HepG2 (cell line): ENCODE measurements at places on chromosomes 1 and 21. TPM values are rescaled to one million over a fixed set of nuclear protein-coding genes. Genes with fewer than 3 reads are reported as not detected.
A peak's percentile ranks its signal among the peaks of the same experiment; 100 is the strongest.

The PSMD4 gene
- 243 and 320 TPM in 2 replicates for total RNA-seq

The DNAJC28 gene
- total RNA-seq: 2.5 and 3.3 TPM in 2 replicates

The FNDC10 gene
- 2.0 and 2.5 TPM in 2 replicates for total RNA-seq

The GABRD gene
- not detected in 2 replicates for total RNA-seq

The GJA5 gene
- total RNA-seq: not detected in 2 replicates

The CR1L gene
- not detected in 2 replicates for total RNA-seq

The OR2AK2 gene
- total RNA-seq: not detected in 2 replicates

The RAB42 gene
- 10.3 and 10.4 TPM in 2 replicates for total RNA-seq

The KIF14 gene
- 11.2 and 17.5 TPM in 2 replicates for total RNA-seq

The UBE2U gene
- total RNA-seq: not detected in 2 replicates

The SLAMF9 gene
- not detected in 2 replicates for total RNA-seq

The GBP6 gene
- not detected in 2 replicates for total RNA-seq

The TNNI3K gene
- total RNA-seq: not detected in 2 replicates

- no peaks in the 10 kb centered on the region for H3K27me3 ChIP-seq
- H3K27ac ChIP-seq: no peak overlapping the region
- DNase-seq: no peak
- H3K4me3 ChIP-seq: no peak overlapping the region
These were observed 39.6 kb downstream of the CD55 start for GRCh38 chr1:207361029-207361428.

GRCh38 chr1:57026624-57027354 is 61.0 kb upstream of the C8B start:
- no peak overlapping the region for H3K4me3 ChIP-seq
- no peaks in the 10 kb centered on the region; the same call in 1 of the 2 replicates for H3K27me3 ChIP-seq
- no peak for DNase-seq

- H3K4me3 ChIP-seq: no peak overlapping the region
- no peaks in the 10 kb centered on the region for H3K36me3 ChIP-seq
- H3K27ac ChIP-seq: no peak overlapping the region
- H3K27me3 ChIP-seq: no peaks in the 10 kb centered on the region; the same call in 1 of the 2 replicates
- peaks cover 14% of the 10 kb centered on the region for H3K4me1 ChIP-seq
These were observed 4.4 kb downstream of the TFF2 start for GRCh38 chr21:42346441-42346840.

DNA sequence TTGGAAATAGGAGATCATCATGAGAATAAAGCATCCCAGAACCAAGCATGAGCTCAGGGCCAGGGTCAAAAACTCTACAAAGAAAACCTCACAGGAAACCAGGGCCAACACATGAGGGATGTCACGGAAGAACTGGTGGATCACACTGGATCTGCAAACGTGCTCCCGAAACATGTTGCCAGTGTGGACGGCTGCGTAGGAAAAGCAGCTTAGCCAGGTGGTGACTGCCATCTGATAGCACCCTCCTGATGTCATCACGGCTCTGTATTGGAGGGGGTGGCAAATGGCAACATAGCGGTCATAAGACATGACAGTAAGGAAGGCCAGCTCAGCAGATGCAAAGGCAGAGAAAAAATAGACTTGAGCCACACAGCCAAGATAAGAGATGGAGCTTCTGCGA is 20.9 kb downstream of the OR14I1 start:
- H3K27ac ChIP-seq: no peak overlapping the region
- no peak for DNase-seq
- H3K4me3 ChIP-seq: no peak overlapping the region
- H3K4me1 ChIP-seq: no peaks in the 10 kb centered on the region

DNA sequence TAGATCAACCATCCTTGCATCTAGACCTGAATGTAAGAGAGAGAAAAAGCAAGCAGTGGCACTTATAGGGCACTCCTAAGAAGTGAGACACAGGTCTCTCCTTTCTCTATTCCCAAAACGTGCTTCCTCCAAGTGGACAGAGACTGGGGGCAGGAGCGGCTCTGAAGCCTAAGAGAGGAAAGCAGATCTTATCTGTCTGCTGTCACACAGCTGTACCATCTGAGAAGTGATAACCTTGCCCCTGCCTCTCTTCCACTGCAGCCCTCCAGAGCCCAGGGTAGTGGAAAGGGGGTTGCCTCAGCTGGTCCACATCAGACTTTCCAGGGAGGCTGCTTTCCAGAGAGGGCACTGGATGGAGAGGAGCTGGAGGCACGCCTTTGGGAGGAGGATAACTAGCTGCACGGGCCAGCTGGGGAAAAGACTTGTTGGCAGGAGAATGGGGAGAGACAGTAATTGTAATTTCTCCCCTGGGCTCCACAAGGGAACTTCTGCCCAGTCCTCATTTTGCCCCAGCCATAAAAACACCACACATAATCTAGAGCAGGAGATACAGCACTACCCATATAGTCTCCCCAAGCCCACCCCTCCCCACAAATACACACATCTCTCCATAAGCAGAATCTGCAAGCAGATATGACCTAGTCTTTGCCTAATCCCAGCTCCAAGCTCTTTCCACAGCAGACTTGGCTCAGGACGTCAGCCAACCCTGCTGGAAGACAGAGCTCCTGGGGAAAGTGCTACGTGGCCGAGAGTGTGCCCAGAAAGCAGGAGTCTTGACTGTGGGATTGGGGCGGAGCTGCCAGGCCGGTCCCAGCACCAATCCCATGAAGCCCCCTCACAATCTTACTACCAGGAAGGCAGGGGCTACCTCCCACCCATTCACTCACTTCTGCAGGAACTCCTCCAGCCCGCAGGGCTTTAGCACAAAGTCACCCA is 31.2 kb downstream of the PIK3C2B start:
- no peak for DNase-seq
- H3K4me1 ChIP-seq: no peaks in the 10 kb centered on the region
- no peaks in the 10 kb centered on the region for H3K27me3 ChIP-seq
- peaks cover 7% of the 10 kb centered on the region for H3K36me3 ChIP-seq

DNA sequence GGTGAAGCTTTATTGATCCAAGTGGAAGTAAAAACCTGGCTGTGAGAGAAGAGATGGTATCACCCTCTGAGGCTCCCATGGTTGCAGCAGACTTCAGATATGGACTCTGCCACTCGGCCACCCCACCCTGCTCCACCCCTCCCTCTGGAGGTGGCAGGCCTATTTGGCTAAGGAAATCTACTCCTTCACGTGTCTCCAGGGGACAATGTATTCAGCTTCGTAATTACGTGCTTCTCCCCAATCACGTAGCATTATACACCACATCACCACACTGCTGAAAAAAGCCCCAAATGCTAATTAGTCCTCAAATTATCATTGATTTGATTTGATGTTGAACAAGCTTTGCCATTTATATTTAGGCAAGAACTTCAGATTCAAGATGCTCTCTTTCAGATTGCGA is 220.7 kb downstream of the OMA1 start:
- no peaks in the 10 kb centered on the region for H3K27me3 ChIP-seq
- H3K27ac ChIP-seq: no peak overlapping the region
- H3K4me3 ChIP-seq: no peak overlapping the region
- H3K36me3 ChIP-seq: no peaks in the 10 kb centered on the region

DNA sequence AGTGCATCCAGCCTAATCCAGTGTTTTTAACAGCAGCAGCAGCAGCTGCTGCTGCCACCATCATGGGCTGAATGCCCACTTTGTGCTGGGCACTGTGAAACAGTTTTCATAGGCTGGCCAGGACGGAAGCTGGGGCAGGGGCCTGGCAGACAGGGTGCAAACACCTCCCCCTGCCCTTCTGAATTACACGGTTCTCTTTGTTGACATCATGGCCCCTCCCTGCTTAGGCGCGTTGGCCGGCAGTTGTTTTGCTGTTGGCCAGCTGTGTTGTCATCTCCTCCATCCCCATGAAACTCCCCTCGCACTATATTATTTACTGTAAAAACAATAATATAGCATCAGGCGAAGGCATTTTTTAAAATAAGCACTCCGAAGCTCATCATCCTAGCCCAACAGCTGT is 33.1 kb downstream of the PTPRU start:
- H3K27ac ChIP-seq: no peak overlapping the region
- H3K4me3 ChIP-seq: no peak overlapping the region

GRCh38 chr1:8133190-8133589 is 107.1 kb upstream of the ERRFI1 start:
- H3K4me3 ChIP-seq: no peak overlapping the region
- H3K4me1 ChIP-seq: peaks cover 51% of the 10 kb centered on the region
- DNase-seq: no peak
- no peak overlapping the region for H3K27ac ChIP-seq
- H3K36me3 ChIP-seq: no peaks in the 10 kb centered on the region

- no peaks in the 10 kb centered on the region for H3K4me1 ChIP-seq
- DNase-seq: no peak
- H3K27ac ChIP-seq: no peak overlapping the region
- H3K27me3 ChIP-seq: peaks cover 80% of the 10 kb centered on the region; the same call in 2 of the 3 replicates
These were observed 1.1 kb downstream of the PRRX1 start for GRCh38 chr1:170664828-170665612.

- no peak overlapping the region for H3K27ac ChIP-seq
- no peak for DNase-seq
- no peaks in the 10 kb centered on the region; the same call in 1 of the 2 replicates for H3K27me3 ChIP-seq
- H3K4me1 ChIP-seq: peaks cover 11% of the 10 kb centered on the region
These were observed 30.6 kb downstream of the IARS2 start for GRCh38 chr1:220124542-220124941.

- no peak overlapping the region for H3K4me3 ChIP-seq
- no peak overlapping the region for H3K27ac ChIP-seq
- no peaks in the 10 kb centered on the region for H3K36me3 ChIP-seq
- H3K27me3 ChIP-seq: peaks cover 1% of the 10 kb centered on the region; the same call in 1 of the 2 replicates
- H3K4me1 ChIP-seq: no peaks in the 10 kb centered on the region
These were observed 93.5 kb downstream of the NAV1 start for GRCh38 chr1:201632364-201632952.

DNA sequence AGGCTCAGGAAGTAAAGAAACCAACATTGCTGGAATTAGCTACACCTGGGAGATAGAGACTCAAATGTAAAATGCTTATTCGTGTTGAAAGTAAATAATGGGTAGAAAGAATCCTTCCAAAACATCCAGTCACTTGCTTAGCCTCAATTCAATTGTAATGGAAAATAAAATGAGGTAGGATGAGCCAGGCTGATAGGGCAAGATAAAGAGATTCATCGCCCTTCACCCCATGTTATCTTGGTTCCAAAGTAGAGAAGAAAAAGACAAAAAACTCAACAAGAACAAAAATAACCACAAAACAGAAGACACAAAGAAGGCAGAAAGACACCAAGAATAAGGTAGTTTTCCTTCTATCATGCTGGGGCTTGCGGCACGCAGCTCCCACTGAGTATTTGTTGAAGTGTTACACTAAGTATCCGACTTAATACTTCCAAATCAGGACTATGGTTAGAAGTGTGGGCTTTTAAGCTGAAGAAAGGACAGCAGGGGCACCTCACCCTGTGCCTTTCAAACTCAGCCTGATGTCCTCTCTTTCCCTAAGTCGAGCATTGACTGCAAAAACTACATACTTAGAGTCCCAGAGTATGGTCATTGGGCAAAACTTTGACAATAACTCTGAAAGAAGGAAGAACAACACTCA is 202.1 kb downstream of the VAV3 start:
- H3K27ac ChIP-seq: no peak overlapping the region
- DNase-seq: no peak
- H3K4me1 ChIP-seq: no peaks in the 10 kb centered on the region
- no peak overlapping the region for H3K4me3 ChIP-seq
- H3K27me3 ChIP-seq: no peaks in the 10 kb centered on the region; the same call in 1 of the 2 replicates

GRCh38 chr1:89286549-89287180 is 14.0 kb upstream of the GBP5 start:
- no peaks in the 10 kb centered on the region for H3K4me1 ChIP-seq
- DNase-seq: no peak
- H3K27me3 ChIP-seq: no peaks in the 10 kb centered on the region
- H3K27ac ChIP-seq: no peak overlapping the region

DNA sequence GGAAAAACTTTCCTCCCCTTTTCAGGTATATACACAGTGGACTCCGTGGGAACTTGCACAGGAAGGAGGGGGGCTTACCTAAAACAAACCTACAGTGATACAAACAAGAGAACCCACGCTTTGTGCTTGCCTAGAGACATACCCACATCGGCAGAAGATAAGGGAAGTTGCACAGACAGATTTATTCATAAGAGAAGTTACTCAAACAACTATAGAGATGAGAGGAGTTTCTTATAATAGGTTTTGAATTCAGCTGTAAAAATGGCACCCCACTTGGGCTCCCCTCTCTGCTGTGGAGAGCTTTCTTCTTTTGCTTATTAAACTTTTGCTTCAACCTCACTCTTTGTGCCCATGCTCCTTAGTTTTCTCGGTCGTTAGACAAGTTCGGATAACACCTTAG is 1.8 kb upstream of the DUSP12 start:
- H3K27me3 ChIP-seq: no peaks in the 10 kb centered on the region; the same call in 1 of the 2 replicates
- DNase-seq: no peak
- H3K36me3 ChIP-seq: peaks cover 11% of the 10 kb centered on the region; the same call in 2 of the 3 replicates
- H3K4me3 ChIP-seq: no peak overlapping the region
- H3K27ac ChIP-seq: no peak overlapping the region
- peaks cover 38% of the 10 kb centered on the region for H3K4me1 ChIP-seq

GRCh38 chr1:86998727-86999126 is 84.3 kb downstream of the HS2ST1 start:
- H3K27ac ChIP-seq: no peak overlapping the region
- no peak overlapping the region for H3K4me3 ChIP-seq
- H3K27me3 ChIP-seq: no peaks in the 10 kb centered on the region
- no peaks in the 10 kb centered on the region for H3K36me3 ChIP-seq

GRCh38 chr1:106817575-106817974 is 238.9 kb upstream of the PRMT6 start:
- no peak for DNase-seq
- no peaks in the 10 kb centered on the region for H3K4me1 ChIP-seq
- H3K36me3 ChIP-seq: no peaks in the 10 kb centered on the region
- H3K4me3 ChIP-seq: no peak overlapping the region

DNA sequence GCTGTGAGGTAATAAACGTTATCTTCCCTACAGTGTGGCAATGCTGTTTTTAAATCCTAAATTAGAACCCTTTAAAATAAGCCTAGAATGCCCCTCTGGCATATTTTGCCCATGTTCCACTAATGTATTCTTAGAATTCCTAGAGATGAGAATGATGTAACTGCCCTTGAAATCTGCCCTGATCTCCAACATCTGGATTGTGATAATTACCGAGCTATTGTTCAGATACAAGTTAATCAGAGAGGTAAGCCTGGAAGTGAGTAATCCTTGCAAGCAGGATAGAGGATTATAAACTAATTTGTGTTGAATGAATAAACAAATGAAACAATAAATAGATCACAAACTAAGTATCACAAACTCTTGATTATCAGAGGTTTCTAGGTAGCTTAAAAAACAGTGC is 107.8 kb upstream of the DMRTA2 start:
- H3K27me3 ChIP-seq: no peaks in the 10 kb centered on the region
- H3K27ac ChIP-seq: no peak overlapping the region
- DNase-seq: no peak
- H3K4me3 ChIP-seq: no peak overlapping the region

GRCh38 chr21:17560377-17561025 is 47.7 kb downstream of the CXADR start:
- no peak overlapping the region for H3K27ac ChIP-seq
- DNase-seq: no peak
- H3K4me3 ChIP-seq: no peak overlapping the region
- H3K36me3 ChIP-seq: peaks cover 69% of the 10 kb centered on the region
- H3K4me1 ChIP-seq: no peaks in the 10 kb centered on the region

- H3K4me1 ChIP-seq: peaks cover 24% of the 10 kb centered on the region
- H3K27ac ChIP-seq: peak overlapping the region; percentile 18
- no peak overlapping the region for H3K4me3 ChIP-seq
- H3K27me3 ChIP-seq: no peaks in the 10 kb centered on the region
- peak; percentile 27 for DNase-seq
- peaks cover 18% of the 10 kb centered on the region for H3K36me3 ChIP-seq
These were observed 48.6 kb downstream of the BACH1 start for GRCh38 chr21:29347274-29347681.

GRCh38 chr1:54596756-54597155 is 26.6 kb downstream of the FAM151A start:
- H3K36me3 ChIP-seq: no peaks in the 10 kb centered on the region; the same call in 1 of the 2 replicates
- DNase-seq: no peak
- H3K27me3 ChIP-seq: no peaks in the 10 kb centered on the region
- H3K4me3 ChIP-seq: no peak overlapping the region
